Pons (tissue), 1 donor: ENCODE measurements at places on chromosomes 2 and 18.

GRCh38 chr18:5895299-5895875 is at the start of gene TMEM200C:
TSS of gene TMEM200C (minus strand) at chr18:5895522. CDS start at chr18:5892063, 3,459 bp downstream.
- DNase-seq, result no peak

GRCh38 chr2:43798300-43798699 is 24.5 kb downstream of the DYNC2LI1 start:
- DNase-seq, result no peak

- no peak for DNase-seq
Observed at GRCh38 chr18:2984091-2984490, 28.9 kb downstream of the LPIN2 start.

GRCh38 chr18:76952747-76953146 is 130.4 kb downstream of the ZNF236 start:
- DNase-seq, result no peak

GRCh38 chr2:25341011-25341727 is 556 bp downstream of the DNMT3A start:
- no peak for DNase-seq

- peak; percentile 41 for DNase-seq
Observed at GRCh38 chr2:222844323-222844722, 16.5 kb upstream of the ACSL3 start.

DNA sequence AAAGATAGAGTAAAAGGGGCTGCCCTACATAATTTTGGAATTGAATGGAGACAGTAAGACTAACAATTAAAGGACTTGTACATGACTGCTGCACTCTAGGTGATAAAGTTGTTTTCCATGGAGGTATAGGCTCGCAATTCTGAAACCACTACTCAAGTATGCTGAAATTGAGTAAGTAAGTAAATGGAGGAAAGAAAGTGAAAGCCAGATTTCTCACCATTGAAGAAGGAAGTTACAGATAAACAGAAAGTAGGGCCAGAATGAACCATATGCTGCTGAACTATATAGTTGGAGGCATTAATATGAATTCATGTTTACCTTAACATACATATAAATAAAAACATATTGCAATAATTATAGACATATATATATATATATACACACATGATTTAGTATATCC is 225.7 kb upstream of the ST6GAL2 start:
- DNase-seq, result no peak

DNA sequence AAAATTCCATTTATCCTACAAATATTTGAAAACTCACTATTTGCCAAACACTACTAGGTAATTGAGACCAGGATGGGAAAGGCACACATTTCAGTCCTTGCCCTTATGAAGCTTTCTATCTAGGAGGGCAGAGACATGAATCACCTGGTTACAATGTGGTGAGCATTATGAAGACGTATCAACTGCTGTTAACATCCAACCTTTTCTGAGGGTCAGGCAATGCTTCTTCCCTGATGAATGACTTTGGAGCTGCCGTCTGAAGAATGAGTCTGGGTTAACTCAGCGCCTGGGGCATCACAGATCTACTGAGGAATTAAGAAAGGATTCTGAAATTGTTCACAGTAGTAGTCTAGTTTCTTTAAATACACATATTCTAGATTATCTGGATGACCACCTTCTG is 62.1 kb upstream of the NOSTRIN start:
- no peak for DNase-seq

- DNase-seq, result no peak
Observed at GRCh38 chr2:231278868-231279267, 80.4 kb downstream of the ARMC9 start.

- no peak for DNase-seq
Observed at GRCh38 chr2:83747141-83747540, 711.9 kb downstream of the SUCLG1 start.

DNA sequence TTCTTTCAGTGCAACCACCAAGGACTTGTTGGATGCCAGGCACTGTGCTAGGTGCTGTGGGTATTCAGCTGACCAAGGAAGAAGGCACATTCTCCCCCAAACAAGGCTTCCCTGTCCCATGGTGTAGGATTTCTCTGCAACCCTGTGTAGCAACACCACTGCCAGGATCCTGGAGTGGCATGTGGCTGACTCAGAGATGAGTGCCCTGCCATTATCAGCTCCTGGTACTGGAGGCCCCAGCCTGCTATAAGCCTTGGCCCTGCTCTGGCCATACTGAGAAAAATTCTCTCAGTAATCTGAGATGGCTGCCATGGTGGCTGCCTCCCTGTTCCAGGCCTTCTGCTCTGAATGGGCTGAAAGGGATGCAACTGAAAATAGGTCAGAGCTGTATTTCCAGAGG is 4.3 kb downstream of the SMYD5 start:
- no peak for DNase-seq

DNA sequence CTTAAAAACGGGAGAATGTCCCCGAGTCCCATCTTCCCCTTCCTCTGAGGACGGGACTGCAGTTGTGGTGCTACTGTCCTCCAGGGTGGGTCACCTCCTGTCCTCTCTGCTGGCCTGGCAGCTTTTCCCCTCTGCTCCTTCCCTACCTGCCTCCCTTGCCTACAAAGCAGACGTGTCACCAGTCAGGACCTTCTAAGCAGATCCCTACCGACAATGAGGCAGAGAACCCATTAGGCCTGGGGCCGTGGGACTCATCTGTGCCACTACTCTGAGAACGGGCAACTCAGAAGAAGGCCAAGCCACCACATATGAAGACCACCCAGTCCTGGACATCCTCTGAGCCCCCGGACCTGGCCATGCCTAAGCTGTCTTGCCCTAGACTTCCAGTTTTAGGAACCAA is 103.0 kb upstream of the TEX51 start:
- no peak for DNase-seq

GRCh38 chr18:79069717-79070151 is 540 bp downstream of the ATP9B start:
- peak; percentile 26 for DNase-seq

GRCh38 chr18:9787712-9788111 is 79.6 kb downstream of the RAB31 start:
- no peak for DNase-seq

DNA sequence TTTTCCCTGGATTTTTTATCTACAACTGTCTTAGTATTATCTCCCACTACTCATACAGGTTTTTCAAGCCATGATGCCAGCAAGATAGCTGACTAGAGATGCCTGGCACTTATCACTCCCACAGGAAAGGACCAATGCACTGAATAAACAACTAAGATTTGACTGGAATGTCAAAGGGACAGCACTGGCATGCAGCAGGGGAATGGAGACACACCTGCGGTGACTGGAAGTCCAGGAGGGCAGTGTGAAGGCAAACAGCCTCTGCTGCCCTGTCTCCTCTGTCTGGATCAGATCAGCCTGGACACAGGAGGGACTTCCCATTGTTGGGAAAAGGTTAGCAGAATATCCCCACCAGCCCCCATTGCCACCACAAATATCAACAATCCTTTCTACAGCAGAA is 85.1 kb downstream of the TMEM237 start:
- no peak for DNase-seq

DNA sequence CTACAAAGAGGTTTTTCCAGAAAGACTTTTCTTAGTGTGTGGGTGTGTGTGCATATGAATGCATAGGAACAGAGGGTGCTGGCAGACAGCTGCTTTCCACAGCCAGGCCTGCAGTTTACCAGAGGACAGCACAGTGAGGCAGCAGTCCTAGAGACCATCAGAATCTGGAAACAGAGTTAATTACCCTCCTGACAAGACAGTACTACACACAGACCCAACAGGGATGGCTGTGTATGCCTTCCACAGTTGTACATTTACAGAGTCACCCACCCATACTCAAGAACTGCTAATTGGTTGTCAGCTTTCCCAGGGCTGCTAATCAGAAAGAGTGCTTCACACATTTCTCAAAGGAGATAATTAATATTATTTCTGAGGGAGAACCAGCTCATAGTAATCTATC is 104.7 kb downstream of the FEZ2 start:
- no peak for DNase-seq
